ENCODE measurements at places on chromosomes 16 and 17.

GRCh38 chr16:67186550-67186950 is 2.8 kb upstream of the MATCAP1 start:
- DNase-seq: no peak

- no peak for DNase-seq
These were observed 19.3 kb downstream of the CD2BP2 start for GRCh38 chr16:30335598-30336474.

- no peak for DNase-seq
These were observed 21.0 kb downstream of the WNT9B start for GRCh38 chr17:46872421-46872820.

GRCh38 chr16:83887080-83887479 is 11.8 kb upstream of the MLYCD start:
- peak; percentile 31 for DNase-seq

DNA sequence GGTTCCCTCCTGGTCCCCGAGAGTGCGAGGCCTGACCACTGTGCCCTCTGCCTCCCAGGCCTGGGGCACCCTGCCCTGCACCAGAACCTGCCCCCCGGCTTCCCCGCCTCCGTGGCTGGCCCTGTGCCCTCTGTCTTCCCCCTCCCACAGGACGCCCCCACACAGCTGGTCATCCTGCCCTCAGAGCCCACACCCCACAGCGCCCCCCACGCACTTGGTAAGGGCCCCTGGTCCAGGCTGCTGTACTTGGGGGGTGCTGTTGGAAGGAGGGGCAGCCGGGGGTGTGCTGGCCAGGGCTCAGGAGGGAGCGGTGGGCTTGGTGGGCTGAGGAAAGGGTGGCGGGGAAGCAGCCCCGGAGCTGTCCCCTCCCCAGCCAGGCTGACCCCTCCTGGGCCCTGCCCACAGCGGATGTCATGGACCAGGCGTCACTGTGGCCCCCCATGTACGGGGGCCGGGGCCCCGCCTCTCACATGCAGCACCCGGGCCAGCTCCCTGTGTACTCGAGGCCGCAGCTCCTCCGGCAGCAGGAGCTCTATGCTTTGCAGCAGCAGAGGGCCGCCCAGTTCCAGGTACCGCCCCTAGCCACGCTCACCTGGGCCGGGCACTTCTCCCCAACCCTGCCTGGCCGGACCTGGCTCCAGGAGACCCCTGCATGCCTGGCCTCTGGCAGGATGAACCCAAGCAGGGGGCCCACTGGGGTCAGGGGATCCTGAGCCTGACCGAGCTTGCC is 49.5 kb downstream of the BAHCC1 start:
- DNase-seq: no peak

DNA sequence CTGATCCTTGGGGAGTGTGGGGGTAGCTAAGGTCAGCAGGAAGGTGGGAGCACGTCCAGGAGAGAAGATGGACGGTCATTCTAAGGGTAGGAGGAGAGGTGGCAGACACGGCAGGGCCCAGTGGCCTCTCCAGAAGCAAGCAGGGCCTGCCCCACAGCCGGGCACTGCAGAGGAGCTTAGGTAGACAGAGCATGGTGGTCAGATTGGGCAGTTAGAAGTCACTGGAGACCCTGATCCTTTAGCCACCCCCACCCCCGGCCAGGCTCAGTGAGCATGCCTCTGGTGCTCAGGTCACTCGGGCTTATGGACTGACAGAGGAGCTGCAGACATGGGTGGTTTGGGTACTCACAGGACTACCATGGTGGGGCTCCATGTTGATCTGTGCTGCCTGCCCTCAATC is 26.3 kb downstream of the NLRP1 start:
- no peak for DNase-seq

DNA sequence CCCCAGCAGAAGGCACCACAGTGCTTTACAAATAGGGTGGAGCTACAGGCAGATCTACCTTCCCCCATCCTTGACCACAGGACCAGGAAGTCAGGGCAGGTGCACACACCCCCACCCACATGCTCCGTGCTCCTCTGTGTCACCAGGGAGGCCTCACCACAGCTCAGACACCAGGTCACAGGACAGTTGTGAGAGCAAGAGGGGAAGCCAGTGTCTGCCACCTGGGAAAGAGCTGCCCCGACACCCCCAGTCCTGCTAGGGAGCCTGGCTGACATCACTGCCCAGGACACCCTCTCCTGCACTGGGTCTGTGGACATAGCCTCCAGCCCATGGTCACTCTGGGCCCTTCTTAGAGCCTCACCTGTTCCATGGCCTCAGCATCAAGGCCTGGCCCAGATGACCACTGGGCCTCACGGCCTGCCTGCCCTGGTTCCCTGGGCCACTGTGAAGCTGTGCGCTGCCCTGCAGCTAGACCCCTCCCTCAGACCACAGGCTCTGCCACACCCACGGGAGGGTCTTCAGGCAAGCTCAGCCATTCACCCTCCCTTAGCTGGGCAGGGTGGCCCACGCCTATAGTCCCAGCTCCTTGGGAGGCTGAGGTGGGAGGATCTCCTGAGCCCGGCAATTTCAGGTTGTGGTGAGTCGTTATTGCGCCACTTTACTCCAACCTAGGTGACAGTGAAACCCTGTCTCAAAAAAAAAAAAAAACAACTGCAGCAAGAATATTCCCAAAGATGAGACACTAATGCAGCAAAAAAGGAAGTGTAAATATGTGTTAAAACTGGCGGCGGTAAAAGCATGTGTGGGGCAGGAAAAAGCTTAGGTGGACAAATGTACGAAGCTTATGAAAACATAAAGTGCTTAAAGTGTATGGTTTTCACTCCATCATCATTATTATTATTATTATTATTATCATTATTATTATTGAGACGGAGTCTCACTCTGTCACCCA is 14.2 kb downstream of the POLR3K start:
- no peak for DNase-seq

- DNase-seq: no peak
These were observed 28.0 kb downstream of the IKZF3 start for GRCh38 chr17:39836117-39836516.

DNA sequence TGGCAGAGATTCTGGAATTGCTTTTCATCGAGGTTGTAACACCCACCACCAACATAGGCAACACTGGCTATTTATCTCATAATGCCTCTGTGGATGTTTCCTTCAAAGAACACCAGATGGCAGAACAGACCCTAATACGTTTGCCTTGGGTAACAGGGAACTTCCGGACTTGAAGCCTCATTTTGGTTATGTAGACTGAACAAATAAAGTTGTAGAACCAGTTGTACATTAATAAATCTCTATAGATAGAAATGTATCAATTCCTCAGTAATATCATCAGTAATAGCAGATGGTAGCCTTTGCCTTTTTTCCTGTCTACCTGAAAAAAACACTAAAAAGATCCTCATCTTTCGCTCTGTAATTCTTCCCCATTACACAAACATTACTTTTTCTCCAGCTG is 25.9 kb upstream of the APOH start:
- DNase-seq: peak; percentile 79

GRCh38 chr16:68823401-68824135 is 19.8 kb upstream of the TANGO6 start:
- DNase-seq: no peak

GRCh38 chr16:4535627-4536108 is 2.9 kb downstream of the CDIP1 start:
- DNase-seq: no peak

- DNase-seq: no peak
These were observed 28.8 kb downstream of the DYNLRB2 start for GRCh38 chr16:80569440-80570105.

GRCh38 chr17:2955931-2956582 is 107.3 kb downstream of the OR1D5 start:
- no peak for DNase-seq

- no peak for DNase-seq
These were observed 31.9 kb downstream of the SLFN11 start for GRCh38 chr17:35341411-35341992.

DNA sequence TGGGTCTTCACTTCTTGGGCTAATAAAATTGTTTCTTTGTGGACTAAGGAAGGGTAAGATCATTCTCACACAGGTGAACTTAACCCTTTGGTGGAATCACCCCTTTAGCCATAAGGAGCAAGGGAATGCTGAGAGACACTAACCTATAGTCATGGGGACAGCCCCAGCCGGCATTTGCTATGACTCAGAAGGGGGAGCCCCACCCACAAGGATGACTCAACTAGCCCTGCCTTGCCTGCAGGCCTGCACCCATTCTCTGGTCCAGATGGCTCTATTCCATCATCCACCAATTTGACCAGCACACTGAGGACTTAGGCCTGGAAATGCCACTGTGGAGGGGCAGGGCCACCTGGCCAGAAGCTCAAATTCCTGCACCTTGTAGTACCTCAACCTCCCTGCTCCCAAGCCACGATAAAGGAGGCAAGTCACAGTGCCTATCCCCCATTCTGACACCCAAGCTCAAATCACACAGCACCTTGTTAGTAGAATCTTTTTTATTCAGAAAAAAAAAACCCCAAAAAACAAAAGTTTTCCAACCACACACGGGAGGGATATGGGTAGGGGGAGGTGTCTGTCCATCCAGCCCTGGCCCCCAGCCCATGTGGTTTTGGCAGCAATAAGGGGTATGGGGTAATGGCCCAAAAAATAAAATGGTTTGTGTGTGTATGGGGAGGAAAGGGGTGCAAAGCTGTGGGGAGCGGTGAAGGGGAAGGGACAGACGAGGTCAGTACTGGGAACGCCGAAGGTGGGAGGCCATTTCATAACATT is 3.0 kb downstream of the PFN1 start:
- DNase-seq: peak; percentile 82

GRCh38 chr17:10875430-10875851 is 37.6 kb upstream of the PIRT start:
- no peak for DNase-seq

DNA sequence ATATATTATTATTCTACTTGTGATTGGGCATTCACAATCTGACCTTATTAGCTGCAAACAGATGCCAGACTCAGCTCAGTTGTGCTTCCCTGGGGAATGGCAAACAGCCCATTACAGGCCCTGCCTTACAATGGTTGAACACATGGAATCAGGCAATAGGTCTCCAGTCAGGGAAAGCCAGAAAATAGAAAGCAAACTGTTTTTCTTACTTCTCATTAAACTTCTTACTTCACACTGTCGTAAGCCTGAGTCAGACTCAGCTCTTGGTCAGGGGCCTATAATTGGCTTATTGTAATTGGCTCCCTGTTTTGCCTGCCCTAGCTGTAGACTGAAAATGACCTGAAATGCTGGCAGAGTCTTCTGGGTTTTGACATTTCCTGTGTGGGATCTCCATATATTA is 77.0 kb upstream of the CA10 start:
- DNase-seq: no peak

GRCh38 chr17:1546292-1546922 is 16.2 kb downstream of the PITPNA start:
- DNase-seq: no peak

DNA sequence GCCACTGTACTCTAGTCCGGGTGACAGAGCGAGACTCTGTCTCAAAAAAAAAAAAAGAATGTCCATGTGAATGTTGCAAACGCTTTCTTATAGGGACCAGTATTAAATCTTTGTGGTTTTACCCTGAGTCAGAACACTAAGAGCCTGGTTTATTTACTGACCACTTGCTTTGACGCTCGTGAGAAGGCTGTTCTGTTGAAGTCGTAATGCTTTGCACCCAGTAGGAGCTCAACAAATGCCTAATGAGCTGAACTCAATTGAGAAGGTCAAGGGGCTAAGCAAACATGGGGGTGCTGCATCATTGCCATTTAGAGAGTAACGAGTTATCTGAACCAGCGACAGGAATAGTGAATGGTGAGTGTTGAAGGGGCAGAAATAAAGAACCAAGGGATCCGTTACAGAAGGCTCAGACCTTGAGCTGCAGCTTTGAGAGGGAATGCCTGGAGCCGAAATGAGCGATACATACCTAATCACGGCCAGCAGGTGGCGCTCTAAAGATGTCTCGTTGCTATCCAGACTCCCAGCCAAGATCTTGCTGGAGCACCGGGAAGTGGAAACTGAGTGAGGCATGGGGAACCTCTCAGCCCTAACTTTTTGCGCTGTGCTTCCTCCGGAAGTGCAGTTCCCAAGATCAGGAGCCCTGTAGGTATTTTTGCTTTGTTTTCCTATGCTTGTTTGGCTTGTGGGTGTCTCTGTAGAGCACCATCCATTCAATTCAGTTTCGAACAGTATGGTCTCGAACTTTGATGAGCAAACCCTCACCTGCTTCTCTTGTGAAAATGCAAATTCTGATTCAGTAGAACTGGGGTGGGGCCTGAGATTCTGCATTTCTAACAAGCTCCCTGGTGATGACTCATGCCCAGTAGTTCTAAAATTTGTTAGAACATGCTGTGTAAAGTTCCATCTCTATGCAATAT is 12.6 kb upstream of the RNF222 start:
- DNase-seq: peak; percentile 73

DNA sequence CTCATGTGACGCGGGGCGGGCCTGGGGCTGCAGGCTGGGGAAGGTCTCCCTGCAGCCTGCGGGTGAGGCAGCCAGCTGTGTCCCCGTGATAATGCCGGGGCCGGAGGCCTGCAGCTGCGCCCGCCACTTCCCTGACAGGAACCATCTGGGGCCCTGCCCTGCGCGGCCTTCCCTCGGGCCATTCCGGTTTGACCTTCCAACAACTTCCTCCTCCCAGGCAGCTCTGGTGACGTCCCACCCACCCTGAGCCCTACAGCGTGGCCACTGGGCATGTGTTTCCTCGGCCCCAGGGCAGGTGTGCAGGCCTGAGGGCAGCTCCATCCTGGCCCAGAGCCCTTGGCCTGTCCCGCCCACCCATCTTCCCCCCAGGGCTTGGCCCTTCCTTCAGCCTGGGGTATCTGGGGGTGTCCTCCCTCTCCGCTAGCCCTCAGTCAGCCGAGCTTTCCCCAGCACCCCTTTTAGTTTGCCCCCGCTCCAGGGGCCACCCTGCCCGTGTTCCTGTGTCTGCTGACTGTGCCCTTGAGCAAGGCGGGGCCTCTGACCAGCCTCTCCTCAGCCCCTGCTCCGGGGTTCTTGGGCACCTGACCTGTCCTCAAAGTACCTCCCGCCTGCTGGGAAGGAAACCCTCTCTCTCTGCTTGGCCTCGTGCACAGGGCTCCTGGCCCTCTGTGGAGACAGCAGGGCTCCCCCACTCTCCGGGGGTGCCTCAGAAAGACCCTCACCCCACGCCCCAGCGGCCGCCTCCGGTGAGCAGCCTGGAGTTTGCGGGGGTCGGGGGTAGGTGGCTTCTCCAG is at the start of gene CBFA2T3:
CBFA2T3 (minus strand) TSS at position 190 of the 794 bp plus-strand sequence. CDS start 400 bp downstream, outside the sequence.
- no peak for DNase-seq

DNA sequence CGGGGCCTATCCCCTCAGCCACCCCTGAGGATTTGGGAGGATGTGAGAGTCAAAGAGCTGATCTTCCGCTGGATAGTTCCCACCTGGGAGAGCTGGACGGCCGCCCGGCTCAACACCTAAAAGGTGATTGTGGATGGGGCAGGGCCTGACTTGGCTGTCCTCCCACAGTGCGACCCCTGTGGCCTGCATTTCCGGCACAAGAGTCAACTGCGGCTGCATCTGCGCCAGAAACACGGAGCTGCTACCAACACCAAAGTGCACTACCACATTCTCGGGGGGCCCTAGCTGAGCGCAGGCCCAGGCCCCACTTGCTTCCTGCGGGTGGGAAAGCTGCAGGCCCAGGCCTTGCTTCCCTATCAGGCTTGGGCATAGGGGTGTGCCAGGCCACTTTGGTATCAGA is 4.5 kb downstream of the BCL6B start:
- no peak for DNase-seq

GRCh38 chr16:9555051-9555450 is 463.6 kb downstream of the HAPSTR1 start:
- no peak for DNase-seq

- no peak for DNase-seq
These were observed 111.8 kb downstream of the SMG6 start for GRCh38 chr17:2191785-2192184.

GRCh38 chr17:40371261-40371929 is 6.9 kb upstream of the GJD3 start:
- DNase-seq: peak; percentile 19

- no peak for DNase-seq
These were observed 6.8 kb downstream of the KCNH6 start for GRCh38 chr17:63529711-63530556.

All from HCT116 (cell line).